ENCODE measurements at places on chromosomes 1 and 21.

GRCh38 chr1:171256940-171257606 lies 8.8 kb downstream of the FMO1 start:
- no peak for DNase-seq

GRCh38 chr1:57503337-57503736 lies 79.5 kb upstream of the DAB1 start:
- no peak for DNase-seq

- DNase-seq = no peak
Measured at GRCh38 chr1:236416165-236416564, 22.1 kb downstream of the EDARADD start.

DNA sequence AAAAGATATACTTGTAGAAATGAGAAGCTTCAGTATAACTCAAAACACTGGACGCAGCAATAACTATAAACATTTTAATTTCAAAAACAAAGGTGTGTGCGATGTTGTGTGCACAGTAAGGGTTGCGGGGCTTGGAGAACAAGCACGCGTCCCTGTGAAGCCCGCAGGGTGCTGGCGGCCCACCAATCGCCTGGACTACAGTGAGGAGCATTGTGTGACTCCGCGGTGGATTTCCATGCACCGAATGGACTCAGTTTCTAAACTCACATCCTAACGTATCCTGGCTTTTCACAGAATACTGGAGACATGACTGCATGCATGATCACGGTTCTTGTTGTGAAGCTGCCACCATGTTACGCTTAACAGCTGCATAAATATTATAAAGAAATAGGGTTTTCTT lies 33.0 kb downstream of the NTPCR start:
- DNase-seq = no peak

DNA sequence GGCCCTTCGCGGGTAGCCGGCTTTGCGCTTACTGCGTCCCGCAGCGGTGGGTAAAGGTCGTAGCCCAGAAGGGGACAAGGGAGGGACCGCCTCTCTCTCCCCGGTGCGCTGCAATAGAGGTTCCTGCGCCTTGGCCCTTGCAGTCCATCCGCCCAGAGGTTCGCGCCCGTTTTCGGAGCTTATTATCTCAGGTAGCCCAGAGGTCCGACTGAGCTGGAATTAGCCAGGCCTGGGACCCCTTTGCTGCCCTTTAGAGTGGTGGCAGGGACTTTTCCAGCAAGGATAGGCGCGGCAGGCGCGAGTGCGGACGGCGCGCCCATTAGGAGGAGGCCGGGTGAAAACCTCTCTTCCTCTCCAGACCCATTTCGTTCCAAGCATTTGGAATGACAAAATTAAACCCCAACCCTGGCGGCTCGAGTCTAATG lies 5.0 kb downstream of the LHX4 start:
- DNase-seq = no peak

DNA sequence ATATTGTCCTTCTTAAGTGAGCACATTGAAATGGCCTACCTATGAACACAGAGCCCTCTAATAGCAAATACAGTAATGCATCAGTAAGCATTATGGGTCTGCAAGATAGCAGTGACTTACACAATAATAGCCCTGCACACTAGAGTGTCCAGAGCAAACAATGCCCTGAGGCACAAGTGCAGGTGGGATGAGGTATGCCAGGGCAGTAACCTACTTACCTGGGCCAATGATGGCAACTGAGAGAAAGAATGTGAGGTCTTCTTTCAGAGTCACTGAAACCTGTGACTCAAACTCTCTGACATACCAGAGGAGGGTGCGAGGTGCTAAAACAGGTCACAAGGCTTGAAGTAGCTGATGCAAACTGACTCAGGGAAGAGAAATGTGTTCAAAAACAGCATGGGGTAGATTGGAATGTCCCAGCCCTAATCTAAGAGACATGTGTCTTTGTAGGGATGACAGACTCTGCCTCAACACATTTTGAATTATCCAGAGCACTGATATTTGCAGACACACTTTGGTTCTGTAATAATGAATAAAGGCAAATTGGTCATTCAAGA lies 168.5 kb upstream of the RUNX1 start:
- DNase-seq = peak; percentile 82

DNA sequence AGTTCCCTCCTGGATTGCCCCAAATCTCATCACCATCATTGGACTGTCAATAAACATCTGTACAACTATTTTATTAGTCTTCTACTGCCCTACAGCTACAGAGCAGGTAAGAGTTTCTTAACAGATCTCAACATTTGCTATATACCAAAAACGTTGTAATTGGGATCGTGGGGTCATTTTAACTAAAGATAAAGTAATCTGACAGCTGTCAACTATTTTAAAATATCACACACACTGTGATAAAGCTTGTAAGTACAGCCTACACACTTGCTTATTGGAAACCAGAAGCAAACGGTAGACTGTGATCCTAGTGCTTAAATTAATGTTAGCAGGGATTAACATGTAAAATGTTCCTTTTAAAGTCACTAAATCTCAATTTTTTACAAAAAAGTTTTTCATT lies 7.9 kb downstream of the CEPT1 start:
- DNase-seq = no peak

DNA sequence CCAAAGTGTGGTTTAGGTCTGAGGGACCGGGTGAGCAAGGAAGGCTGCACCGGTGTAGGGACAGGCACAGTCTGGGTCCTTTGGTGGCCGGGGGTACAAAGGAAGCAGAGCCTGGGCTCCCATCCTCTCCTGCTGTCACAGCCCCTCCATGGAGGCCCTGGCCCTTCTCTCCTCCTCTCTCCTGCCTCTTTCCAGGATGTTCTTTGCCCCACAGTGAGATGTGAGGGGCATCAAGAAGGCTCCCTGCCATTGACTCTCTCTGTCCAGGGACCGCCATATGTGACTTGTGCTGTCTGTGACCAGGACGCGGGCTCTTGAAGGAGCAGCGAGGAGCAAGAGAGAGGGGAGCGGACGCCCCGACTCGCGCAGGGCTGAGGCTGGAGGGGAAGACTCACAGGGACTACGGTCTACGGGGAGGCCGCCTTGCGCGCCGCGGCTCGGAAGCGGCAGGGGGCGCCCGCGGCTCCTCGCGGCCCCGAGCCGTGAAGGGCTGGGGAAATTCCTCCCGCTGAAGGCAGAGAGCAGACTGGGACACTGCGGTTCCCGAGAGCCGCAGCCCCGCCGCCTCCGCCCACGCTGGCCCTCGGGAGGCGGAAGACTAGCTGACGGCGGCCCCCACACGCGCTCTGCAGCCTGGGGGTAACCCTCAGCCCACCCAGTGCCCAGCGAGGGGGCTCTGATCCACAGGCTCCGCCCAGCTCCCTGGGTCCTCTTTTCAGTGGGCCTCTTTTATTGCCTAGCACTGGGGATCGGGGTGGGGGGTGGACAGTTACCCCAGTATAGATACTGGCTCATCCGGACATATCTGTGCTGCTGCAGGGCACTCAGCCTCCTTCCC lies 40.8 kb downstream of the MAB21L3 start:
- DNase-seq = peak; percentile 86

DNA sequence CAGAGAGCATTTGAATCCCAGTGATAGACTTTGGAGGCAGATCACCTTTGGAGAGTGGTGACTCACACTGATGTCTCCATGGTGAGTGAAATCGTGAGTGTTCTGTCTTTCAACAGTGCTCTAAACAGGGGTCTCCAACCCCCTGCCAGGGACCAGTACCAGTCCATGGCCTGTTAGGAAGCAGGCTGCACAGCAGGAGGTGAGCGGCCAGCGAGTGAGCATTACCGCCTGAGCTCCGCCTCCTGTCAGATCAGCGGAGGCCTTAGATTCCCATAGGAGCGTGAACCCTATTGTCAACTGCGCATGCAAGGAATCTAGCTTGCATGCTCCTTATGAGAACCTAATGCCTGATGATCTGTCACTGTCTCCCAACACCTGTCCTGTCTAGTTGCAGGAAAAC lies 61.8 kb upstream of the B3GALNT2 start:
- no peak for DNase-seq

DNA sequence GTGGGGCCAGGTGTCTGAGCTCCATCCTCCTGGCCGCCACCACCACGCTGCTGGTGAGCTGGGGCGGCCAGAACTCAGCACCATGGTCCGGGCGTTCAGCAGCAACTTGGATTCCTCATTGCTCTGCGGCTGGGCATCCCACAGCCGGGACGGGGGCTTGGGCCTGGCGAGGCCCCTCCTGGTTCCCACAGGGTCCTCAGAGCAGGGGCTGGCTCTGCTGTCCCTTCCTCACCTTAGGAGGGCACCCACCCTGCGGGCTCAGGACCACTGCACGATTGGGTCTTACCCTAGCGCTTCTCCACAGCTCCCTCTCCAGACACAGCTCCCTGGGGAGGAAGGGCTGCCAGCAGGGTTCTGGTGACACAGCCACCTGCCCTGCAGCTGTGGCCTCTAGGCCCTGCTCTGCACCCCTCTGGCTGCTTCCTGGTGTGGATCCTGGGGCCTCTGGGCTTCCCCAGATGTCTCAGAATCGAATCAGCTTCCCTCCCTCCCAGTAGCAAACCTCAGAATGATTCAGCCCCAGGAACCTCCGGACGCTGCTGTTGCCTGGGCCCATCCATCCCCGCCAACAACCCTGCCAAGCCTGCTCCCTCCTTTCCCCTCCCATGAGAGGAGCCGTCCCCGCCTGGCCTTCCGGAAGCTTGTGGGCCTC lies 25.0 kb downstream of the CRYAA start:
- peak; percentile 30 for DNase-seq

GRCh38 chr21:17711896-17712295 lies 99.2 kb upstream of the BTG3 start:
- no peak for DNase-seq

- no peak for DNase-seq
Measured at GRCh38 chr21:18318156-18318555, 73.5 kb downstream of the CHODL start.

GRCh38 chr1:223860051-223860622 lies 14.4 kb upstream of the TP53BP2 start:
- no peak for DNase-seq

GRCh38 chr1:116806245-116806644 lies 52.0 kb downstream of the CD2 start:
- peak; percentile 91 for DNase-seq

GRCh38 chr1:25954282-25954938 lies 43.5 kb downstream of the PAFAH2 start:
- DNase-seq = no peak

- DNase-seq = no peak
Measured at GRCh38 chr1:73859227-73859626, 338.7 kb downstream of the LRRIQ3 start.

DNA sequence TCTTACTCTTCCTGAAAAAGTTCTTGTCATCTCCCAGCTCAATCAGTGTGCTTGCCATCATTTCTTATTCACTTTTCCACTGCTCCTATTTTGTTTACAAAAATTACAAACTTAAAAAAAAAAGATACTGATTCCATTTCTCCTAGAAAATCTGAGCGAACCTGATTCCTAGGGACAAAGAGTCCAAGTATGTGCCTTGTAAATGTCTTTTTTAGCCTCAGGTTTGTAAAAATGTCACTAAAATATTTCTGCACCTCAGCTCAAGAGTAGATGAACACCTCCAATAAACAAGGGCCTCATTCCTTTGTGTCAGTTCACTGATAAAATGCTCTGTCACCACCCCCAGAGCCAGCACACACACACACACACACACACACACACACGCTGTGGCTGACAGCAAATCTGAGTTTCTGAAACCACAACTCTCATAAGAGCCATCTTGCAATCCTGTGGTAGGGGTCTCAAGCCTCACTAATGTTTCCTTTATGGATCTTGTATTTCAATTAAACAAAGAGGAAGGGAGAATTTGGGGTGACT lies 299.2 kb downstream of the PBX1 start:
- no peak for DNase-seq

DNA sequence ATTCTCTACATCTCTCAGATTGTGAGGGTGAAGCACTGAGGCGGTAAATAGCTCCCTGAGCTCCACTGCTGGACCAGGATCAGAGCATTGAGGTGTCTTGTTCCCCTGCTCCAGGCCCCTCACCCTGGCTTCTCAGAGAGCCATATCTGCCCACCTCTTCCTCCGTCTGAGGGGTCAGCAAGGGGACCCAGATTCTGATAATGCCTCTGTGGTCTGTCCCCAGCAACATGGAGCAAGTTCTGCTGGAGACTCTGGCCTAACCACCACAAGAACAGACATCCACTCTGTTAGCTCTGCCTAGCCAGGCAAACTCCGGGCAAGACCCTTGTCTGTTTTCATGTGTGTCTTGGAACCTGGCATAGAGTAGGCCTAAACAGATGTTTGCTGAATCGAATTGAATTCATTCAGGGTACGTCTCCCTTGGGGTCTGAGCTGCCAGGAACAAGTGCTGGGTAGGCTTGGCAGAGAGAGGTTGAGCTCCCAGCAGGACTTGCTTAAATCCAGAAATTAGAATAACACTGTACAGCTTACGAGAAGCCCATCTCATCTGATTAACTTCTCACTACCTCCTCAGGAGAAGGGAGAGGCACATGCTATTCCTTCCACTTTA lies 2.3 kb downstream of the TRAF5 start:
- no peak for DNase-seq

GRCh38 chr21:15935530-15935929 lies 205.7 kb downstream of the USP25 start:
- no peak for DNase-seq

DNA sequence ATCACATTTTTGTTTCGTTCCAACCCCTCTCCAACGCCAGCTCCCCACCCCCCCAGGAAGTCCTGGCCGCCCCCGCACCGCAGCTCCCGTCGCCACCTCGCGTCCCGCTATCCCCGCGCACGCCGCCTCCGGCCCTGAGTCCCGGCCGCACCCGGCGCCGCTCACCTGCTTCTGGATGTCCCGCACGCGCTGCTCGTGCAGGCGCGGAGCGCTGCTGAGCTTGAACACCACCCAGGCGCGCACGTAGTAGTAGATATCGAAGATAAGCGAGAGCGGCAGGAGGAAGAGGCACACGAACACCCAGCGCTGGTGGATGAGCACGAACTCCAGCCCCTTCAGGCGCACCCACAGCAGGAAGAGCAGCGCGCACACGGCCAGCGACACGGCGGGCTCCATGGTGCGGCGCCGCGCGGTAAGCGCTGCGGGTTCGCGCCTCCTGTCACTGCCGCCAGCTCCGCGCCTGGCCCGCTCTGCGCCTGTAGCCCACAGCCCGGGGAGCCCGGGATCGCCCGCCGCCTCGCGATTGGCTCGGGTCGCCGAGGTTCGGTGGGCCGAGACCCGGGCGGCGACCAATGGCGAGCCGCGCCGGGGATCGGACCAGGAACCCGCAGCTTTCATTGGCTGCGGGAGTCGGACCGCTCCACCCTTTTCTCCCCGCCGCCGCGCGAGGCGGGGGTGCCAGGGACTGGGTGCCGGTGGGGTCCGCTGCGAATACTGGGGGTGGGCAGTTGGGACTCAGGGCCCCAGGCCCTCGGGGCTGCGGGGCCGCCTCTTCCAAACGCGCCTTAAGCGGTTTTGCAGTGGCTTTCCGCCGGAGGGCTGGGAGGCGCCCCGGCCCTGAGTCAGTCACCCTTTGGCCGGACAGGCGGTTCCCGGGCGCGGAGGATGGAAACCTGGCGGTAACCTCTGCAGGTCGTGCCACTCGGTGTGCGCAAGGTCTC lies at the start of gene DHCR24:
Gene DHCR24 (minus strand): TSS at position 472 of the 941 bp plus-strand sequence. CDS start 76 bp downstream, at position 396.
- peak; percentile 75 for DNase-seq

DNA sequence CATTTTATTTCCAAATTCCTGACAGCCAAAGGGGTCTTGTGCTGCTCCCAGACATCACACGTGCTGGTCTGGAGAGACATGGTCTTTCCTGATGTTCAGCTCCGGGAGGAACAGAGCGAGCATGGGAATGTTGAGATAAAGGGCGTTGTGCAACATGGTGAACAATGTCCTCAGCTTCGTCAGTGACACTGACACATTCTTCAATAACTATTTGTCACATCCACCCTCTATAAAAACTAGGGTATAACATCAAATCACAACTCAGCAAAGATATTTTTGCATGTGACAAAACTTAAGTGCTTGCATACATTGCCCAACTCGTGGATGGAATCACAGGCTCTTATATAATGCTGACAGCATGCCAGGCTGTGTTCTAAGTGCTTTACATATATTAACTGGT lies 42.4 kb upstream of the GRHL3 start:
- no peak for DNase-seq
